ENCODE measurements at places on chromosomes 3 and 15.
A peak's percentile ranks its signal among the peaks of the same experiment; 100 is the strongest.

DNA sequence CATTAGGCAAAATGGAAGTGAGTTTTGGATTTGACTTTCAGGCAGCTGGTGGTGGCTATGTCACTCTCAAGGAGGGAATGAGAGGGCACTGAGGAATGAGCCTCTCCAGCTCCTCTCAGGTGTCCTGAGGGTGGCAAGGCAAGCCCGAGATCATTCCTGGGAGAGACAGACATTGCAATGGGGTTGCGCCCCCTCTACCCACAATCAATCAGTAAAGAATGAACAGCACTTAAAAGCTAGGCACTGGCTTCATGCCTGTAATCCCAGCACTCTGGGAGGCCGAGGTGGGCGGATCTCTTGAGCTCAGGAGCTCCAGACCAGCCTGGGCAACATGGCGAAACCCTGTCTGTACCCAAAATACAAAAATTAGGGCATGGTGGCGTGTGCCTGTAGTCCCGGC, 14.1 kb upstream of the SHF start:
- DNase-seq = peak; percentile 25

GRCh38 chr3:46921041-46921440, 43.5 kb downstream of the PTH1R start:
- DNase-seq = no peak

DNA sequence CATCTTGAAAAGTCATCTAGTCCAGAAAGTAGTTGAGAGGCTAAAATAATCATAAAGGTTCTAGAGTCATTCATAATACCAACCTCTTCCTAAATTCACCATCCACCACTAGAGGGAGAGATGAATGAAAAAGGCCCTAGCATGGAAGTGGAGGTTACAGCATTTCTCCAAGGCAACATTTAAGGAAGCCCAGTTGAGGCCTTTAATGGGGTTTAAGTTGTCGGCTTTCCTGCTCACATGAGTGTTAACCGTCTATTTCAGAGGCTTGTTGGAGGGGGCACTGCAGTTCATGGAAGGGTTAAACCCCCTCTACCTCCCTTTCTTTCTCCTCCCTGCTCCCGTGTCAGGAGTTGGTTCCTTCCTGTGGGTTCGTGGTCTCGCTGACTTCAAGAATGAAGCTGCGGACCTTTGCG, 3.8 kb upstream of the SLCO3A1 start:
- no peak for DNase-seq

DNA sequence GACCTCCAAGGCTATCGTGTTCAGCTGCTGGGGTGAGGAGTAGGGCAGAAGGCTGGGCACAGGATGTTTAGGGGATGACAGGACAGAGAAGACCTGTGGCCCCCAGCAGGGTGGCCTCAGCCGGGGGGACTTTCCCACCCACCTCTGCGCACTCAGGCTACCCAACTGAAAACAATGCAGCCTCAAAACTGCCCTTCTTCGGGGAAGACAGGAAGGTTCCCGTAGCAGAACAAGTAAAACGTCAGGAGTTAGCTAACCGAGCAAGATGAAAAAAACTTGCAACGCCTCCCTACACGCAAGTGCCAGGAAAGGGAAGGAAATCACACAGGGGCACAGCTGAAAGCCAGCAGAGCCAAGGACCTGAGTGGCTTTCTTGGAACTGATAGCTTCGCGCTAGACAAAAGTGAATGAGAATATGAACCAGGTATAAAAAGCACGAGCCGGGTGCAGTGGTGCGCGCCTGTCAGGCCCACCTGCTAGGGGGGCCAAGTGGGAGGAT, 38.4 kb upstream of the FURIN start:
- no peak for DNase-seq

DNA sequence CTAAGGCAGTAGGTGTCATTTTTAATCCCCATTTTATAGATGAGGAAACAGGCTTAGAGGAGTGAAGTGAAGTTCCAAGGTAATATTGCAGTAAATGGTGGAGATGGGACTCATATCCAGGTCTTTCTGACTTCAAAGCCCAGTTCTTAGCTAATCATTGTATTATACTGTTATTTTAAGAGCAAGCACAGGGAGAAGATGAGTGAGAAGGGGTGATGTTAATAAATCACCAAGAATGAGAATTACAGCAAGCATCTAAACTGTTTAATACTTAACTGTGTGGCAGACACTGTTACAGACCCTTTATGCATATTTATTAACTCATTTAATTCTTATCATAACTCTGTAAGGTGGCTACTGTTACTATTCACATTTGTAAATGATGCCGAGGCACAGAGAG, 61.2 kb downstream of the VPS8 start:
- no peak for DNase-seq

- DNase-seq = no peak
Measured at GRCh38 chr3:73600293-73600938, 24.3 kb downstream of the PDZRN3 start.

DNA sequence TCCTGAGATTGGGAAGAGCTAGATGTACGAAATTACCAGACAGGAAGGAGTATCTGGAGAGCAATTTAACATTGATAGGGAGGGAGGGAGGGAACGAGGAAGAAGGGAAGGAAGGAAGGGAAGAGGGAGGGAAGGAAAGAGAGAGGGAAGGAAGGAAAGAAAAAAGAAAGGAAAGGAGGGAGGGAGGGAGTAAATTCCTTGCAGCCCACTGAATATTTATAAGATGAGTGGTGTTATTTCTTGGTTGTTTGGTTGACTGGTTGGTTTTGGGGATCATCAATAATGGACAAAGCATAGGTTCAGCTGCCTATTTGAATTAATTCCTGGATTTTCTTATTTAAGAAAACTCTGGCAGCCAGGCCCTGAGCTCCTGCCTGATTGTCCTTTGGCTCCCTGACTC, 15.5 kb upstream of the TSEN2 start:
- DNase-seq = no peak

DNA sequence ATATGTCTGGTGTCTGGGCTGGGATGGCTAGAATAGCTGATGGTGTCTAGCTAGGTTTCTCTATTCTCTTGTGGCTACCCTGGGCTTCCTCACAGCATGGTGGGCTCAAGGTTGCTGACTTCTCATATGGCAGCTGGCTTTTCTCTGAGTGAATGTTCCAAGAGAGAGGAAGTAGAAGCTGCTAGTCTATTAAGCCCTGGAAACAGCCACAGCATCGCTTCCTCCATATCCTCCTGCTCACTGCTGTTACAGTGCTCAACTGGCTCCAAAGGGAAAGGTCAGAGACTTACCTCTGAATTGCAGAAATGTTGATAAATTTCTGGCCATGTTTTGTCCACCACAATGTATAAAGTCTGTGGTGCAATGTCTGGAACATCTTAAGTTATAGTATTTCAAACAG, 299.9 kb upstream of the ADAMTS9 start:
- no peak for DNase-seq

DNA sequence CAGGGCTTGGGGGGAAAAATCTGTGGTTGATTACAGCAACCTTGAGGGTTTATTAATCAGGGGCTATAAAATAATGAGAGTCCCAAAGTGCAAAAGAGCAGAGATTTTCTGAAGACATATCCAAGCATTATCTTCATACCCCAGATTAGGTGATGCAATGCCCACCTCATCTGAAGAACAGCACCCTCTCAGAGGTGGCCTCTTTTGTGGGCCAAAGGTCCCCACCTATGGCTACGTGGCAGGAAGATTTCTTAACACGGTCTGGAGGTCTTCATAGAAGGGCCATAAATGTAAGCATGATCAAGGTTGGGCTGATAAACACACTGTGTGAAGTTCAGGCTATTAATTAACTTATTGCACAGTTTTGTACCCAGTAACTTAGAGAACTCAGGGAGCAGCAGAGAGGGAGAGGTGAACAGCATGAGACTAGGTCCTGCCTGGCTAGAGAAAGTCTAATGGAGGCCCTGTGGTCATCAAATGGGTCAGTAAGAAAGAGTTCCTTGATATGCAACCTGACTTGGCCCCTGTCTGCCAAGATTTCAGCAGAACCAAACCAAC, 29.6 kb upstream of the RBP2 start:
- no peak for DNase-seq

GRCh38 chr3:125083776-125084175, 28.0 kb upstream of the HEG1 start:
- no peak for DNase-seq

GRCh38 chr3:120816728-120817127, 74.2 kb downstream of the GTF2E1 start:
- no peak for DNase-seq

DNA sequence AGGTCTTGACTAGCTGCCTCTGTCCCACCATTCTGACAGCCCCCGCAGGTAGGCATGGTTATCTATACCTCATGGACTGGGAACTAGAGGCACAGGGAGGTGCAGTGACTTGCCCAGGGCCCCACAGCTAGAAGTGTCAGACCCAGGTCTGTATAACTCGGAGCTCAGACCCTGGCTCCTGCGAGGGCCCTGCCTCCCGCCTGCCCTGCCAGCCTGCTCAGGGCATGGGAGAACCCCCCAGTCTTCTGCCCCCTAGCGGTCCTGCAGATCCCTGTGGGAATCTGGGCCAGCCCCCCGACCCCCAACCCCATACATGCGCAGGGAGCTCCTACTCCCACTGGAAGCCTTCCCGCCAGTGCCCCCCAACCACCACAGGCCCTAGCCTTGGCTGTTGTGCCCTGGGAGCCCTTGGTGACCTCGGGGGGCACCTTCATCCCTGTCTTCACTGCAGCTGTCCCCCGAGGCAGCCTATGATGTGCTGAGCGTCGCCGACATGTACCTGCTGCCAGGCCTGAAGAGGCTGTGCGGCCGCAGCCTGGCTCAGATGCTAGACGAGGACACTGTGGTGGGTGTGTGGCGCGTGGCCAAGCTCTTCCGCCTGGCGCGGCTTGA, 6.9 kb downstream of the ABTB1 start:
- peak; percentile 69 for DNase-seq

GRCh38 chr3:62103531-62103930, 269.8 kb downstream of the FEZF2 start:
- DNase-seq = no peak

- no peak for DNase-seq
Measured at GRCh38 chr15:84684092-84684491, 26.1 kb upstream of the NMB start.

- DNase-seq = no peak
Measured at GRCh38 chr3:4853749-4854140, 125.5 kb upstream of the BHLHE40 start.

DNA sequence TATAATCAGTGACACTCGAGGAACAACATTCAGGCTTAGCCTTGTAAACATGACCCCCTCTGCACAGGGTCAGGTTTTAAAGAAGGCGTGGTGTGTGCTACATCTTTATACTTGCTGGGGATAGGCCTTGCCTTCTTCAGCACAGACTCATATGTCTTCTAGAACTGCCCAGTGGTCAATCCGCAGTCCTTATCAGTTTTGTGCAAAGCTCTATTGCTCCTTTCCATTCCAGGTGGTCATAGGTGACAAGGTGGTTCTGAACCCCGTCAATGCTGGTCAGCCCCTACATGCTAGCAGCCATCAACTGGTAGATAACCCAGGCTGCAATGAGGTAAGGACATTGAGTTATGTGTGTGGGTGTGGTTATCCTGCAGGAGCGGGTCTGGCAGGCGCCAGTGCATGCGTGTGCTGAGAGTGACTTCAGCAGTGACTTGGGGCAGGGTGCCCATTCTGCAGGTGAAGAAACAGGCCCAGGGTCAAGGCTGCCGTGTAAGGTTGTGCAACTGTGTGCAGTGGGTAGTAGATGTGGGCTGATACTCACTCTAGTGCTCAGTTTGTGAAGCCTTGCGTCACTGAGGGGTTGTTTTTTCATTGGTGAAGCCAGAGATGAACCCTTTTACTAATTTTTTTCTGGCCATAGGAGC, 150.9 kb downstream of the ITPR1 start:
- no peak for DNase-seq

- DNase-seq = no peak
Measured at GRCh38 chr3:108064293-108064887, 26.4 kb downstream of the CD47 start.

DNA sequence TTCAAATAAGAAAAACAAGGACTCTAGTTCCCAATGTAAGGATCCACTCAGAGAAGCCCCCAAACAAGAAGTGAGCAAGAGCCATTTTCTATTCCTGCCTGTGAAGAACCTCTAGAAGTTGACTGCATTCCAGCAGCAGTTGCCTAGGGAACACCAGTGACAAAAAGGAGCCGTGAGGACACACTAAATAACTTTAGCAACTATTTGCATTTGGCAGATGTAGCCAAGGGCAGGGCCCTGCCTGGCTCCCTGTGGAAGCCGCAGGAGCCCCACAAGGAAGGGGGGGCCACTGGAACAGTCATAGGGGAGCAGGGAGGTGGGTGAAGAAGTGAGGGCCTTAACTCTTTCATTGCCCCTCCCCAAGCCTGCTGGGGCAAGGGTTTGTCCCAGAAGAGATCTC, 470.2 kb upstream of the PROK2 start:
- DNase-seq = no peak

GRCh38 chr3:9809615-9810432, at the start of gene TTLL3:
Gene TTLL3, plus strand, starts transcription at chr3:9810262. Its CDS starts 400 bp downstream, at chr3:9810662.
- peak; percentile 81 for DNase-seq

GRCh38 chr15:61038387-61038786, 190.7 kb downstream of the RORA start:
- no peak for DNase-seq

DNA sequence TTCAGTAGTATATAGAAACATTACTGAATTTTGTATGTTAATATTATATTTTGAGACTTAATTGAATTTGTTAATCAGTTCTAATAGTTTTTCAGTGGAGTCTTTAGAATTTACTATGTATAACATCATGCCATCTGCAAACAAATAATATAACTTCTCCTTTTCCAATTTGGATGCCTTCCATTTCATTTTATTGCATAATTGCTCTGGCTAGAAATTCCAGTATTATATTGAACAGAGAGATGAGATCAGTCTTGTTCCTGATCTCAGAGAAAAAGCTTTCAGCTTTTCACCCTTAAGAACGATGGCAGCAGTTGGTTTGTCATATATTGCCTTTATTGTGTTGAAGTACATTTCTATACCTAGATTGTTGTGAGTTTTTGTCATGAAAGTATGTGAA, 40.4 kb downstream of the OR4F15 start:
- no peak for DNase-seq

DNA sequence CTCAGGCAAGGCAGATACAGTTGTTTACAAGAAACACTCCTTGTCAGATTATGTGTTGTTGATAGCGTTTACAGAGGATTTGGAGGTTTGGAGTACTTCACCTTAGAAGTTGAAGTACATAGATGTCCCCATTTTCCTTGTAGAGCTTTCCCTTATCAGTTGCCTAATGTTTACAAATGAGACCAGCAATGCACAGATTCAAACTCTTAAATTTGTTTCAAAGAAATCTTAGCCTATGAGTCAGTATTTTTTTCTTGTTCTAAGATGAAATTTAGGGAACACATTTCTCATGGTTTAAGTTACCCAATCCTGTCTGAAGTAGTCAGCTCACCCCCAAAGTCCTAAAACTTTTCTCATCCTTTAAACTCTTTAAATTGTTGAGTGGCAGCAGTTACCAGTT, 6.3 kb upstream of the EIF5A2 start:
- no peak for DNase-seq

DNA sequence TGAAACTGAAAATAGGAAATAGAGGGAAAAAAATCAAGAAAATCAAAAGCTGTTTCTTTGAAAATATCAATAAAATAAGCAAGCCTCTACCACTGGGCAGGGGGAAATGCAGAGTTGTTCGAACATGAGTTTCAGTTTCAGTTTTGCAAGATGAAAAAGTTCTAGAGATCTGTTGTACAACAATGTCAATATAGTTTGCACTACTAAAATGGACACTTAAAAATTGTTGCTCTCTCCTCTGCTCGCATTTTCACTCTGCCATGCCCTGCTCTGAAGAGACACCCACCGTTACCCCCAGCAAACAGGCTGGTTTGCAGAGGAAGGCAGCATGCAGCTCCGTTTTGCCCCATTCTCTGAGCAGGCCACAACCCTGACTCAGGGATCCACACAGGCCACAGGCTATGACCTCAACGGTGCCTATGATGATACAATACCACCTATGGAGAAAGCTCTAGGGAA, 64.5 kb downstream of the ZNF148 start:
- no peak for DNase-seq

GRCh38 chr3:180548050-180548449, 53.9 kb upstream of the TTC14 start:
- DNase-seq = no peak
